ENCODE measurements at places on chromosomes 5 and 9.

GRCh38 chr5:169970339-169970738, 10.0 kb downstream of the INSYN2B start:
- DNase-seq = no peak

DNA sequence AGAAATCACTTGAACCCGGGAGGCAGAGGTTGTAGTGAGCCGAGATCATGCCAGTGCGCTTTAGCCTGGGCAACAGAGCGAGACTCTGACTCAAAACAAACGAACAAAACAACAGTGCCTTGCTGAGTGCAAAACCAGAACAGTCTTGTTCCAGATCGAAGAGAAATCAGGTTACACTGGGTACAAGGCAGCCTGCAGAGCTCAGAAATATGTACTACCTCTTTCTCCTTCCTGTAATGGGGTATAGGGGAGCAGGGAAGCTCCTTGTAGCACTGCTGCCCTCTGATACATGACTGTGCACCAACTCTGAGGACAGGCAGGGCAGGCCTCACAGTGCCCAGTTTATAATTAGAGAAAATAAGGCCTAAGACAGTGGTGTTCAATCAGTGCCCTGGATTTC, 24.7 kb downstream of the TBC1D2 start:
- DNase-seq = no peak

- no peak for DNase-seq
Observed at GRCh38 chr5:167643631-167644280, 647.7 kb upstream of the WWC1 start.

- no peak for DNase-seq
Observed at GRCh38 chr5:68289498-68289897, 73.9 kb downstream of the PIK3R1 start.

DNA sequence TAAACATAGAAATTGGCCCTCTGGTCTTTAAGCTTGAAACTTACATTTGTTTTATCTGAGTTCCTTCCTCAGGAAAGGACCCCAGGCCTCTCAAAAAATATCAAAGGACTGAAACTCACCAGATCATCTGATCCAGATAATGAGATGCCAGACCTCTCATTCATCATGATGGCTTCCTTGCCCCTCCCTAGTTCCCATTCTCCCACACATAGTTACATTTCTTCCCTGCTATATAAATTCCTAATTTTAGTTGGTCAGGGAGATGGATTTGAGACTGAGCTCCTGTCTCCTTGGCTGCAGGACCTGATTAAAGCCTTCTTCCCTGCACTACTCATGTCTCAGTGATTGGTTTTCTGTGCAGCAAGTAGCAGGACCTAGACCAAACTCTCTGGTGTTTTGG, 119.4 kb upstream of the SPIN1 start:
- no peak for DNase-seq
